ENCODE measurements at places on chromosomes 2 and 18. TPM values are rescaled to one million over a fixed set of nuclear protein-coding genes. Genes with fewer than 3 reads are reported as not detected.

Gene SMPD4
- polyA plus RNA-seq = 37.7 TPM

Gene B4GALT6
- polyA plus RNA-seq = 9.6 TPM

DNA sequence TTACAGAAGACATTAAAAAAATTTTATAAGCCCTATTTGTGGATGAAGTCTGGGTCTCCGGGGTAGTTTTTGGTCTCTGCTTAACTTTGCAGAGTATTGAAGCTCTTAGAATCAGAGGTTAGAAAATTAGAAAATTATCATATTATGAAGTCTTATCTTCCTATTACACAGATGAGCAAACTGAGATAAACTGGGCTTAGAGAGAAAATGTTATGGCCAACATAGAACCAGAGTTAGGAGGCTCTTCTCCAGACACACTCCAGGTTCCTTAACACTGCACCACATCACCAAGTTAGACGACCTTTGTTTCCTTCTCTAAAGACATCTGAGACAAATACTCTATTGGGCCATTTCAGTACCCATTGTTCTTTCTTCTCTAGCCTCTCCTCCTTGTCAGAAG lies 36.7 kb upstream of the NEB start:
- DNase-seq = no peak

Gene DES
- 1,983 TPM for polyA plus RNA-seq

DNA sequence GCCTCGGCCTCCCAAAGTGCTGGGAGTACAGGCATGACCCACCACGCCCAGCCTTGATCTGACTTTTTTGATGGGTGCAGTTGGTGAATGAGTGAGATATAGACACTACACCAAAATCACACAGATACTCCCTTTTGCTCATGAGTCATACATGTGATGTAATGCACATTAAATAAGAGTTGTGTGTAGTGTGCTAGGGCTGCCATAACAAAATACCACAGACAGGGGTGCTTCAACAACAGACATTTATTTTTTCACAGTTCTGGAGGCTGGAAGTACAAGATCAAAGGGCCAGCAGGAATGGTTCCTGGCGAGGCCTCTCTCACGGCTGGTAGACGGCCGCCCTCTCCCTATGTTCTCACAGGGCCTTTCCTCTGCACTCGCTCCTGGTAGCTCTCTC lies 46.6 kb downstream of the GBX2 start:
- no peak for DNase-seq

- DNase-seq = no peak
These were observed 91.8 kb upstream of the NEDD4L start for GRCh38 chr18:57951999-57952774.

DNA sequence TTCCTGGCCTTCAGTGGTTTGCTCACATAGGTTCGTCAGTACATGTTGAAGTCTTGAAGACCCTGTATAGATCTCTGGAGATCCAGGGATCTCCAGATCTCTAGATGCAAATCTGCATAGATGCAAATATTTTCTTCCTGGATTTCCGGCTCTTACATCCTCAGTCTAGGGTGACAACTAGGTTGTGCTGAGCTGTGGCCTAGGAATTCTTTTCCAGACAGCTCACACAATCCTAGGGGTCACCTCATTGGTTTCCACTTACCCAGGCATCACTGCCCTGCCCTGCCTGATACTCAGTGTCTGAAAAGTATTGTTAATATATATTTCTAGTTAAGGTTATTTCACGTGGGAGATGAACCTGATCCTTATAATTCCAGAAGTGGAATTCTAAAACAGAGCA lies 105.1 kb upstream of the TTC27 start:
- DNase-seq = no peak

DNA sequence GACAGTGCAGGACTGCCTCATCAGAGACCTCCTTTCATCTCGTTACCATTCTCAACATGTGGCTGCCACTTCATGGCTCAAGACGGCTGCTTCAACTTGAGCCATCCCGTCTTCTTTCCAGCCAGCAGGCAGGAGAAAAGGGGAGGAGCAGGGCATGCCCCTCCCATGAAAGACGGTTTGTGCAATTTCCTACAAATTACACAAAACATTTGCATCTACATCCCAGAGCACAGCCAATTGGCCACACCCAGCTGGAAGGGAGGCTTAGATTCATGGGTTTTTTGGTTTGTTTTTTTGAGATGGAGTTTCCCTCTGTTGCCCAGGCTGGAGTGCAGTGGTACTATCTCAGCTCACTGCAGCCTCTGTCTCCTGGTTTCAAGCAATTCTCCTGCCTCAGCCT lies 11.8 kb downstream of the UCN start:
- no peak for DNase-seq

DNA sequence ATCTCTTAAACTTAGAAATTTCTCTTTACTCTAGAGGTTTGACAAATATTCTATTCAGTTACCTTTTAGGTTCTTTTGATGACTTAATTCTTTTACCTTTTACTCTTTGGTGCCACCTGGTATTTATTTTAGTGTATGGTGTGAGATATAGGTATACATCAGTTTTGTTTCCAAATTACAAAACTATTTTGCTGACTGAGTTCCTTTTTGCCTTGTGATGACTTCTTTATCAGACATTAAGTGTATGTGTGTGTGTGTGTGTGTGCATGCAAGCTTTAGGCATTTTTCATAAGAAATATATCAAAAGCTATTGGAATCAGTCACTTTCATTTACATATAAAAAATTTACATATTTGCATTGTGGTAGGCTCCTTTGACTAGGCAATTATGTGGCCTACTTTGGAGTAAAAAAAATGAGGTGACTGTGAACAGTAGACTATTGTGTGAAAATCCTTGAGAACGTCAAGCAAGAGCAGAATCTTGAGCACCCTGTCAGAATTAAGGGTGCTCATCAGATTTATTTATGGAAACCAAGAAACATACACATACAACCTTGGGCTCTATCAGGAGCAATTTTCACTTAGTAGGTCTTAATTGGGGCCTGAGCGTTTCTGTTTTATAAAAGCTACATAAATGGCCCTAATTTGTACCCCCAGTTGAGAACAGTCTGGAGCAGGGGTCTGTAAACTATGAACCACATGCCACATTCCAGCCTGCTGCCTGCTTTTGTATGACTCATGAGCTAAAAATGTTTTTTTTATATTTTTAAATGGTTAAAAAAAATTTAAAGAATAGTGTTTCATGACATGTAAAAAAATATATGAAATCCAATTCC lies 415.9 kb downstream of the SLC4A3 start:
- DNase-seq = no peak

DNA sequence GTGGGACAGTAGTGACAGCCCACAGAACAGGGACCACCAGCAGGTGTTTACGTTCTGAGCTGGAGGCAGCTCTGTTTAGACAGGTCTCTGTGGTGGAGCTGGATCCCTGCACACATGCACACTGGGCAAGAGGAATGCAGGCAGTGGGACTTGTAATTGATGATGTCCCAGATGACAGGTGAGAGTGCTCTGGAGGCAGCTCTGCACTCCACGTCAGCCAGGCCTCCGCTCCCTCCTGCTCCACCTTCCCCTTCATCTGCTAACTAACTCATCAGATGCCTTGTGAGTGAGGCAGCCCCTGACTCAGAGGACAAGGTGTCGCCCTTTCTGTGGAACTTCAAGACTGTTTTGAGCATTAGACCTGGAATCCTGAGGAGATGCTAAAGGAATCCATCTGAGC lies 53.2 kb downstream of the SH3YL1 start:
- DNase-seq = no peak

DNA sequence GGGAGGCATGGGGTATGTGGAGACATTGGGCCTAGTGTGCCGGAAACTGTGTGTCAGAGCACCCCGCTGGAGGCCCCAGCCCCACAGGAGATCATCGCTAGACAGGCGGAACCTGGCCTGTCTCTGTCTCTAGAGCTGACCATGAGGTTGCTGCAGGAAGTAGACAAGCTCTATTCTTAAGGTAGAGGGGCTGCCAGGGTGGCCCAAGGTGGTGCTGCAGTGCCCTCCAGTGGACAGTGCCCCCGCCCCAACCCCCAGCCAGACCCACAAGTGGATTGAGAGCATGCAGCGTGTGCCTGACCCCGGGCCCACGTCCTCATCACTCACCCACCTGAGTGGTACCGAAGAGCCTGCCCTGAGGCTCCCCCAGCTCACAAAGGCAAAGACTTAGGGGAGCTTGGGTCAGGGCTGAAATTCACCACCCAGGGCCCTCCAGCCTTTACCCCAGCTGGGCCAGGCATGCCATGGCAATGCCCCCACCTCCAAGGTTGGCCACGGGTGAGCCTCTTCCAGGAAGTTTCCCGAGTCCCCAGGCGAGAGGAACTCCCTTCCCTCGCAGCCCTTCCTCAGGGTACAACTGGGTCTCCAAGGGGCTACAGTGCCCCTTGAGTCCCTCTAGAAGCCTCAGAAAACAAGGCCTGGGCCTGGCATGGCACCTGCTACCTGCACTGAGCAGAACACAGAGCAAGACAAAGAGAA lies 155.0 kb downstream of the TTC32 start:
- peak; percentile 34 for DNase-seq

GRCh38 chr18:23809415-23809814 lies 120.2 kb downstream of the LAMA3 start:
- DNase-seq = peak; percentile 49

Gene PDE1A
- polyA plus RNA-seq = 11.1 TPM

DNA sequence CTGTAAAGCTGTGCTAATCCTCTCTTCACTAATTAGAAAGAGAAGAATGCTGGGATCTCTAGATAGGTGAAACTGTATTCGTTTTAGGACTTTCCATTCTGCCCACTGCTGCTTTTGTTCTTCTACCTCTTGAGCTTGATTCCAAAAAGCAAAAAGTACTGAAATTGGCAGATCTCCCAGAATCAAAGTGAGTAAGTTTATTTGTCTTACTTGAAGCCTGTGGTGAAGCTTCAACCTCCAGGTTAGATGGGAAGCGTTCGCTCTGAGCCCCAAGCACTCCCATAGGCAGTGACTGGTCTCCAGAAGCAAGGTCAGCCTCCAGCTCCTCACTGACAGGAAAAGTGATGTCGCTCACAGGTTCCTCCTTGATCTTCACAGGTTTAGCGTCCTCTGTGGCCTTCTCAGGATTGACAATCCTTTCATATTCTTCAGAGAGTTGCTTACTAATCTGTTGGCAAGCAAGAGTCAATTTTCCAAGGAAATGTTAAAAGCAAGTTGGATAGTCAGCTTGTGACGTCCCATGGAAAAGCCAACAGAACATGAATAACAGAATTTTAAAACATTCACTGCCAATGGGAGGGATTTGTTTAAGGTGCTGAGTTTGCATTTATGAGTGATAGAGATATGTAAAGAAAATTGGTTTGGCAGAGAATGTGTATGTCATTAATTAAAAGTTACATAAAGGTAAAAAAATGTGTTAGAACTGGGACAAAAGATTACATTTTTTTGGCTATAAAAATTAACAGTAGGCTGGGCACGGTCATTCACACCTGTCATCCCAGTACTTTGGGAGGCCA lies 8.1 kb downstream of the SUPT7L start:
- DNase-seq = no peak

Gene SPP2
- polyA plus RNA-seq = not detected

Gene SERPINB13
- not detected for polyA plus RNA-seq

- no peak for DNase-seq
These were observed 122.9 kb upstream of the ID2 start for GRCh38 chr2:8558956-8559355.

- DNase-seq = no peak
These were observed 73.1 kb downstream of the RTN4 start for GRCh38 chr2:54977149-54977548.

- DNase-seq = no peak
These were observed 3.4 kb downstream of the SFXN5 start for GRCh38 chr2:73068147-73068546.

- DNase-seq = no peak
These were observed 81.0 kb downstream of the SUMO1 start for GRCh38 chr2:202157211-202157990.

Gene M1AP
- not detected for polyA plus RNA-seq

DNA sequence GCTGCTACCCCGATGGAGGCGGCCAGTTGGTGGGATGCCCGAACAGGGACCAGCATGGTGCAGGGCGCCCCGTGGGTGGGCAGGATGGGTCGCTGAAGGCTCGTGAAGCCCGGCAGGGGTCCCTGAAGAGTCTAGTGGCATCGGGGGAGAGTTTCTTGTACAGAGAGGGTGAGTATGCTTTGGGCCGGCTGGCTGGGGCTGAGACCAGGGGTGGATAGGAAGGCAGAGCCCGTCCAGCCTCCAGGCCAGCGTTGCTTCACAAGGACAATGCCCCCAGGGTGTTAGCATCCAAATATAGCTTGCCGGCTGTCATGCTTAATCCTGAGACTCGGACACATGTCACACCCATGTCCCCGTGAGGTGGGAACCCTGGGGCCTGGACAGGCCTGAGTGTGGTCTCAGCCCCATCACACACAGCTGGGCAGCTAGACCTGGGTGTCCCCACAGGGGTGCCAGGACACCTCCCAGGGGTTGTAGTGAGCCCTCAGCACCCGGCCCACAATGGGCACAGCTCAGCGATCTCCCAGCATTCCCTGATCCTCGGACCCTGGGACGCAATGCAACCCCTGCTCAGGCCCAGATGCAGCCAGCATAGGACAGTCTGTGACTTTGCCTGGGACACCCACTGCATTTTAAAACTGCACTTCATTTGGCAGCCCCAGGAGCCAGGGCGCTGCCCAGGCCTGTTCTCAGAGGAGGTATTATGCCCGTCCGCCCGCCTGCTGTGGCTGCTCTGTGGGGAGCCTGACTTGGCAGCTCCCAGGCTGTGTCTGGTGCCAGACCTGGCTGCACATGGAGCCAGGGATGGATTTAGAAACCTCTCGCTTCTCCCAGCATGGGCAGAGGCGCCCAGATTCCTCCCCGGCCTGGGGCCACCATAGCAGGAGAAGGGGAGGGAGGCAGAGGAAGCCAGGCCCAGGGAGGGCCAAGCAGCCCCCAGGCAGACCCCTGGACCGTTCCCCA lies 36.4 kb downstream of the RAMP1 start:
- DNase-seq = peak; percentile 25

- DNase-seq = no peak
These were observed 119.1 kb upstream of the RND3 start for GRCh38 chr2:150606380-150607060.

Gene AKAIN1
- polyA plus RNA-seq = not detected

GRCh38 chr2:234595829-234596228 lies 98.9 kb upstream of the ARL4C start:
- DNase-seq = no peak

Gene MSH6
- 26.4 TPM for polyA plus RNA-seq

- no peak for DNase-seq
These were observed 32.2 kb upstream of the ELAC1 start for GRCh38 chr18:50935493-50936191.

Gene AQP12A
- not detected for polyA plus RNA-seq

GRCh38 chr18:58239879-58240278 lies 195.9 kb downstream of the NEDD4L start:
- DNase-seq = no peak

DNA sequence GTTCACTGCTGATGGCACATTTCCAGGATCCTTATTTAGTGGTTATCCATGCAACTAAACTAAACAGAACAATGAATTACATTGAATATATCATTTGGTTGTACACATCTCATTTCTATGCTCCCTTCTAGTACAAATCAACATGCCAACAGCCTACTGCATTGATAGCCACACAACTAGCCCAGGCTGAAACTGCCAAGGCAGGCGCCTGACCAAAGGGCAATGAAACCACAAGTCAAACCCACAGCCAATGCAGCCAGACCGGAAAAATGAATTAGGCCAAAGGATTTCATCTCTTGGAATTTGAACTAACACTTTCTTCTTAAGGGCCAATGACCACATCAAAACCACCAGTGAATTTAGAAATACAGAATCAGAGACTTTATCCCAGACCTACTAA lies 196.4 kb downstream of the NOL4 start:
- no peak for DNase-seq

- no peak for DNase-seq
These were observed 416.0 kb downstream of the THSD7B start for GRCh38 chr2:137181370-137181769.

GRCh38 chr2:15840148-15840547 lies 100.2 kb upstream of the MYCN start:
- no peak for DNase-seq

GRCh38 chr18:72063001-72063400 lies 481.1 kb downstream of the CBLN2 start:
- no peak for DNase-seq
